ENCODE measurements at places on chromosomes 7 and 10.

- no peak for DNase-seq
Measured at GRCh38 chr10:59891349-59891748, 15.0 kb downstream of the CCDC6 start.

GRCh38 chr7:155398944-155399343, 59.0 kb upstream of the EN2 start:
- DNase-seq = no peak

GRCh38 chr10:70343712-70344111, 38.7 kb downstream of the LRRC20 start:
- DNase-seq = no peak

- no peak for DNase-seq
Measured at GRCh38 chr10:110278562-110279406, 25.9 kb downstream of the SMNDC1 start.

- no peak for DNase-seq
Measured at GRCh38 chr7:40133561-40134427, 628 bp downstream of the MPLKIP start.

DNA sequence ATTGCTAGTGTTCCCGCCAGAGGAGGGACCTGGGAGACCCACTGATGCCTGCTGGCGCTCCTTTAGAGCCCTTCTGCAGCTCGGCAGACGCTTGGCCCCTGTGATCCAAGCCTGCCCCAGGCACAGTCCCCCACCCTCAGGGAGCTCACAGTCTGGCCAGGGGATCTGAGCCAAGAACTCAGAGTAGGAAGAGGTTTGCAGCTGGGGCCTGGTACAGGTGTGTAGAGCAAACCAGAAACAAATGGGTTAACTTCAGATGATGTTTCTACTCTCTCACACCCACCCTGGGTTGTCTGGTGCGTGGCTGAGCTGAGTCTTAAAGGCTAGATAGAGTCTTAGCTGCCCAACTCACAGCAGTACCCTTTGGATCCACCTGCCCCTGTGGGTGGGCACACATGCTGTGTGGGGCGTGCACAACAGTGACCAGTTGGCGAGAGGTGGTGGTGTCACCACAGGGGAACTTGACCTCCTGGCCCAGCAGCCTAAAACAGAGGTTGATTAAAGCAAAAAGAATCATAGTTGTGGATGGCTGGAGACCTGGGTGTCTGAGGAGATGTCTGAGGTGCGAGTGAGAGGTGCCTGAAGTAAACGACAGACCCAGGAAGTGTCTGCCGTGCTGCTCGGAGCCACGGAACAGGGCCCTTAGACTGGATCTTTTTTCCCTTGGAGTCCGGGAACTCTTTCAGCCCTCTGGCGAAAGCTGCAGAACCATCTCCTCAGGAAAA, 31.2 kb upstream of the SRGN start:
- DNase-seq = no peak

GRCh38 chr7:26200038-26200443, 505 bp downstream of the HNRNPA2B1 start:
- DNase-seq = peak; percentile 36

DNA sequence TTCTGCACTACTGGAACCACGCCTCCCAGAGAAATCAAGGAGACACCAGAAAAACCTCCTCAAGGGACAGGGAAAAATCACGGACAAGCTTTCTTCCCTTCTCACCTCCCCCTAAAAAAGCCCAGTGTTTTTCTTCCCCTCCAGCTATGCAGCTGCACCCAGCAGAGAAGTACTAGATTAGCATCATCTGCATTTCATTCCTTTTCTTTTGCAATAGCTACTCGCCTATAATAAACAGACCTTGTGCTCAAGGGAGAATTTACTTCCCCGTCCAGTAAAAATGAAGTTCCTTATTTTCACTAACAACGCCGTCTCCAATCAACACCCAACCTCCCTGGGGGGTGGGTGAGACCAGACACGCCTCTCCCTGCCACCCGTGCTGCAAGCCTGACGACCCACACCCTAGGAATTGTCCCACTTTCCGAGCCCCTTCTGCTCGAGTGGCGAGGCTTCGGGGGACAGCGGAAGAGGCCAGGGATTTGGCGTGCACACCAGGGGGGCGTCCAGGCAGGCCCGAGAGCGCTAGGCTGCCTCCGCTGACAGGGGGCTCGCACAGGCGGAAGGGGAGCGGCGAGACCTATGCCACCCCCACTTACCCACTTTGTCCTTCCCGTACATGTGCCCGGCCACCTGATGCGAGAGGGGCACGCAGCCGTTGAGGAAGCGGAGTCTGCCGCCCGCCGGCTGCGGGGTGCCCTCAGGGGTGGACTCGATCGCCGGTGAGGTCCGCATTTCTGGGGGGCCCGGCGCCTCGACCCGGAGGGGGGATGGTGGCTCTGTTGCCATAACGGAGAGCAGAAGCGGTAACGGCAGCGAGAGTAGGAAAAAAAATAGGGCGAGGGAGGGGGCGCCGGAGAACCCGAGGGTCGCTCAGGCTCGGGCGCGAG, 625 bp downstream of the IPMK start:
- DNase-seq = peak; percentile 25

DNA sequence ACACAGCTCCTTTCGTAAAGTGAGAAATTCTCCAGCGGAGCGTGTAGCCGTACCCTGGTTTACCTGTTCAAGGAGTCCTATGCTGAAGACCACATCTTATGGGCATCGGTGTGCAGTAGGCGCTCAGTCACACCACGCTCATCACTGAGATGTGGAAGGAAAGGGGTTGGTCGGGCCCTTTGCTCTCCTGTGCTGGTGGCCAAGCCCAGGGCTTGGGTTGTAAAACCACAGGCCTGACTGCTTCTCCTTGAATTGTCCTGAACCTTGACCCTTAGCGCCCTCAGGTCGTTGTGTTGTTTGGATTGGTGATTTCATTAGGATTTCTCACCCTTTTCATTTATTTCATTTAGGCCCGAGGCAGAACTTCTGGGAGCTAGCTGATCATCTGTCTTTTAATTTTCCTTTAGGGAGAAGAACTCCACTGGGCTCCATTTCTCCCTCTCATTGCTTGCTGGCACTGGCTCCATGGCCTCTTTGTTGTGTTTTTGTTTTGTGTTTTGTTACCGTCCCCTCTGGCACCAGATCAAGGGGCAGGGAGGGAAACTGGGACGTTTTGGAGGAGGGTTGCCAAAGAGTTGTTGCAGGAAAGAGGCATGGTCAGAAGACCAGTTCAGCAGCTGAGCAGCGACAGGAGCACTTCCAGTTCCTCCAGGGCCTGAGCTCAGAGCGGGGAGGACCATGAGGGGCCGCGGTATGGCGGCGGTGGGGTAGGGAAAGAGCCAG, 511.4 kb upstream of the GALNT17 start:
- DNase-seq = no peak

- DNase-seq = no peak
Measured at GRCh38 chr10:22685926-22686325, 28.5 kb downstream of the PIP4K2A start.

GRCh38 chr7:48269066-48269465, 97.8 kb downstream of the ABCA13 start:
- DNase-seq = no peak

DNA sequence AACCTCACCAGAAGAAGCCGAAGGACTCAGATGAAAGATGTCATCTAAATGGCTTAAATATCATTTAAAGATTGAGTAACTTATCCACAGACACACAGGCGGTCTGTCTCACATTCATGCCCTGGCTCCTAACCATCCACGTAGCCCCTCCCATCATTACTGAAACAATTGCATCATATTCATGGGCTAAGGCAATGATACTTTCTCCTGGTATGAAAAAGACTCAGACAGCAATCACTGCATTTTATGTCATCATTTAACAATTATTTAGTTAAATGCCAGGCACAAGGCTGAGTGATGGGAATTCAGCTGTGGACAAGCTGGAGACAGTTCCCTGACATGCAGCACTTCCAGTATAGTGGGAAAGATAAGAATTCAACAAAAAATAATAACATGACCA, 11.2 kb upstream of the TECTB start:
- DNase-seq = no peak

DNA sequence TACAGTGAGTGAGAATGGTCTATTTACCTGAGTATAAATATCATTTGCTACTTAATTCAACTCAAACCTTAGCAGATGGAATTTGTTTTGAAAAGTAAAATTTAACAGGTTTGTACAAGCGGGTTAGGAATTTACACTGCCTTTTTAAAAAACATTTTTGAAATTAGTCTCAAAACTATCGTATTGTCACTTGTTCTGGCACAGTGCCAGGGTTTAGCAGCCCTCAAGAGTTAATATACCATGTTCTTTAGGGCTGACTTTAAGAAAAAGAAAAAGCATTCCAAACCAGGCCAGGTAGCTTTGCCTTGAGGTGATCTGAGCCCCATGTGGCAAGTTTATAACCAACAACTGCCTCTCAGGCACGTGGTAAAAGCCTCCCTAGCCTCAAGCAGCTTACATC, 17.8 kb downstream of the CCNJ start:
- DNase-seq = no peak

GRCh38 chr10:64394744-64395143, 873.5 kb downstream of the REEP3 start:
- DNase-seq = no peak

- no peak for DNase-seq
Measured at GRCh38 chr7:103851357-103851756, 138.1 kb downstream of the RELN start.

GRCh38 chr10:118738406-118738805, 16.4 kb downstream of the CACUL1 start:
- DNase-seq = no peak

- DNase-seq = no peak
Measured at GRCh38 chr10:28241741-28242399, 61.0 kb downstream of the MPP7 start.

GRCh38 chr10:116721547-116722392, 20.6 kb downstream of the HSPA12A start:
- DNase-seq = no peak

- DNase-seq = no peak
Measured at GRCh38 chr7:30969604-30969970, 5.8 kb downstream of the GHRHR start.

DNA sequence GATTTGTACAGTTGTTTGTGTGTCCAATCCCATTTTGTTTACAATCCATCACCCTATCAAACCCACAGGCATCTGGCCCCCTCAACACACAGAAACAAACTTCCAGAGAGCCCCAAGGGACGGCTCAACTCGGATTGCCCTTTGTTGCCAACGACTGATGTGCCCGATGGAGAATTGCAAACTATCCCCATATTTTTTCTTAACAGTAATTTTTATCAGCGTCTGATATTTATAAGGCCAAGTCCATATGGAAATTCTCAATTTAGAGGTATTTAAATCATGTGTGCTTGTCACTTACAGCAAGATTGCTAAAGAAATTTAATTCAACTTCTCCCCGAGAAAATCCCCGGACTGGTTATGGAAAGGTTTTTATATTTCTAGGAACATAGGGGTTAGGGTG, 113.9 kb upstream of the NPS start:
- no peak for DNase-seq

DNA sequence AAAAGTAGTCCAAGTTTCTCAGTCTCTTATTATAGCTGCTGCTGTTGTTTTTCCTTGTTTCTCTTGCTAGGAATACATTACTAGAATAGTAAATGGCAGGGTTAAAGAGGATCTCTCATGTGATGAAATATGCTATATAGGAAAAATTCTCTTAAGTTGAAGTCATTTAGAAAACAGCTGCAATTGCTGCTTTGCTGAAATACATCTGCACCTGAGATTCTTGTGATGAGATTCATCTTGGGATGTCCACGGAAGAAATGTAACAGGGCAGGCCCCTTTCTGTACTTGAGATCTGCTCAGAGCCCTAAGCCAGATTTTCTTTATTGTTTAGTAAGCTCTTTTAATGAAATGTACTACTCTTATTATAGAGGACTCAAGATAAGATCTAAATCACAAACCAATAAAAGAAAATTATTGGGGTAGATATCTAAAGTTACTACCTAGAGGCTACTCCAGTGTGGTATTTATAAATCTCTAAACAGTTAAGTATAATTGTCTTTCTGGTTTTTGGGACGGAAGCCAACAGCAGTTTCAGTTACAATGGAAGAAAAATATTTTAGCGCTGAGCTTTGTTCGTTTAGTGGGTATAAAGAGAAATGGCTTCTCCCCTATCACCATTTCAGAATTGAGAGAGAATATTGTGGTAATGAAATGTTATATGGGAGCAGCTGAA, 701.5 kb downstream of the KCNMA1 start:
- no peak for DNase-seq

DNA sequence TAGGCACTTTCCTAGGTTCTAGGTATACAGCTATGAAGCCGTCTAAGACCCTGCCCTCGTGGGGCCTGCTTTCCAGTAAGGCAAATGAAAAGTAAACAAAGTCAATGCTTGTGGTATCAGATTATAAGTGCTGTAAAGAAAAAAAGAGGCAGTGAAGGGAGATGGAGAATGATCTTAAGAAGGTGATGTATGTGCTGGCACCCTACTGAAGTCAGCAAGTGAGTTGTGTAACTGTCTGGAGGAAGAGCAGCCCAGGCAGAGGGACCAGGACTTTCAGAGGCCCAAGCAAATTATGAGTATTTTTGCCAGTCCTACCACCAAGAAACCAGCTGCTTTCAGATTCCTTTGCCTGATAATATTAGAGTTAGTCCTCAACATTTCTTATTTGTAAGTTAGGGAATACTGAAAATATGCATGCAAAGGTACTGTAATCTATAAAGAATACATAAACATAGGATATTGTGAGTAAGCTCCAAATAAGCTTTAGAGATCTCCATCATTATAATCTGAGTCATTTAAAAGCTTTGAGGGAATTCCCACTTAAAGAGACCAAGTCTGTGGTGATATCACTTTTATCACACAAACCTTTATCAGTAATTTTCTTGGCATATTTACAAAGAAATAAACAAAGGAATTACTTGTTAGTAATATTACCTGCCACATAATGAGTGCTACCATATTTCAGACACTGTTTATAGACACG, 329.2 kb upstream of the LRGUK start:
- no peak for DNase-seq

GRCh38 chr7:155846156-155846555, 33.9 kb upstream of the SHH start:
- no peak for DNase-seq

DNA sequence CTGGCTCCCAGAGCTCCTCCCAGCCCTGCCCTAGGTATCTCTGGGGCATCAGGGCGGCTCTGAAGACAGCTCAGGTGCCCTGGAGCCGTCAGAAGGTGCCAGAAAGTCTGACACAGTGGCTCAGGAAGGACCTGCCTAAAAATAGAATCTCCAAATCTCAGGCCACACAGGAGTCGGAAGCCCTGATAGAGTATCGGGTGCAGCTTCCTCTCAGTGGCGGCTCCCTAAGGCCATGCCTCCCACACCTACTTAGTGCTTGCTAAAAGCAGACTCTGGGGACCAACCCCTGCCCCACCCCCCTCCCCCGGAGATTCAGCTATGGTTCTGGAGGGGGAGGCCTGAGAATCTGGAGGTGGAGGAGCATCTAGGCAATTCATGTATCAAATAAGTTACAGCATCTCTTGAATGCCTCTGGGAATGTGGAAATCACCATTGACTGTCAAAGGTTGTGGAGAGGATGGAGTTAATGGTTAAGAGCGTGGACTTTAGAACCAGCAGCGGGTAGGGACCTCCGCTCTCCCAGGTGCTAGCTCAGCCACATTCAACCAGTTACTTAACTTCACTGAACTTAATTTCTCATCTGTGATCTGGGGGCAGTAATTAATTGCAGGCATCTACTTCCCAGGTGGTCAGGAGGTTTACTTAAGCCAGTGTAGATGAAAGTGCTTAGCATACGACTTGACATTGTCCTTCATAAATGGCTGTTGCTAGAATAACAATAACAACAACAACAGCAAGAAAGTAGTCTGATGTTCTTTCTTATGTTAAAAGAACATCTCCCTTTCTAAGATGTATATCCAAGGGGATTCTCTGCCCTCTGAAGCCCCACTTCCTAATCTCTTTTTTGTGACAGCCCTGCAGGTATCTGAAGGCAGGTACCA, 38.6 kb upstream of the MXI1 start:
- no peak for DNase-seq

GRCh38 chr7:92799446-92800211, 36.7 kb downstream of the CDK6 start:
- DNase-seq = no peak

GRCh38 chr10:3662775-3663174, 122.2 kb downstream of the KLF6 start:
- no peak for DNase-seq

Data from activated gamma-delta T cell (primary cell).